ENCODE measurements at places on chromosomes 5 and 9.

- DNase-seq: no peak
Measured at GRCh38 chr5:169850409-169850808, 129.9 kb downstream of the INSYN2B start.

DNA sequence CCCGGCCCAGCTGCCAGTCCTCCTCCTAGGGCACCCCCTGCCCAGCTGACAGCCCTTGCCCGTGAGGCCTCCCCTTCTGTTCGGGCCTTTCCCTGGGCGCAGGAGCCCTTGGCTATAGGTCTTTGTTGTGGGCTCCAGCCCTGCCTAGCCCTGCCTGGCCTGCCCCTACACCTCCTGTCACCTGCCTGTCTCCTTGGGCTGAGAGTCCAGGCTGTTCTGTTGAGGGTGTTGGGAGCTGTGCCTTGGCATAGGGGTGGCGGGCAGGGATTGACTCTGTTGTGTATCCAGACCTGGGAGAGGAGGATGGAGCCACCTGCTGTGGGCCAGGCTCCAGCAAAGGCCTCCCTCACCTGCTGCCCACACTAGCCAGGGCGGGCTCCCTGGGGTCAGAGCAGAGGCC is 11.6 kb downstream of the FCN2 start:
- DNase-seq: no peak

DNA sequence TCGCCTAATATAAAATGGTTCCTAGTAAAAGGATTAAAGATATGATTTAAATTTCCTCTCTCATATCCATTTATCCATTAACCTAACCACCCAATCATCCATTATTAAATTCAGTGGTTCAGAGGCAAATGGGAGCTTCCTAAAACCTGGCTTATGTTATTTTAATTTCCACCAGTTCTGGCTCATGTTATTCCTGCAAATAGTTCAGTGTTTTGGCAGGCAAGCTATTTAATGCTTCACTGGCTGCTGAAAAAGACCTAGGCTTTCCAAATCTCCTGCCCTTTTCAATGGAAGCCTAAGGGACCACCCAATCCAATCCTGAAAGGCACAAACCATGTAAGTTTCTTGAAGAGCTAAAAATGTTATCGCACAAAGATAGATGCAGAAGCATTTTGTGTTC is 52.3 kb downstream of the POC5 start:
- DNase-seq: no peak

GRCh38 chr5:1760231-1760630 is 39.4 kb downstream of the MRPL36 start:
- no peak for DNase-seq
